ENCODE measurements at places on chromosomes 7 and 10.

GRCh38 chr10:69051303-69051702, 36.6 kb upstream of the SRGN start:
- DNase-seq: no peak

GRCh38 chr10:13787015-13787421, 200.3 kb downstream of the PRPF18 start:
- DNase-seq: no peak

GRCh38 chr7:129845178-129845971, 107.4 kb downstream of the UBE2H start:
- no peak for DNase-seq

- DNase-seq: no peak
Observed at GRCh38 chr7:44216521-44217222, 15.9 kb downstream of the YKT6 start.

DNA sequence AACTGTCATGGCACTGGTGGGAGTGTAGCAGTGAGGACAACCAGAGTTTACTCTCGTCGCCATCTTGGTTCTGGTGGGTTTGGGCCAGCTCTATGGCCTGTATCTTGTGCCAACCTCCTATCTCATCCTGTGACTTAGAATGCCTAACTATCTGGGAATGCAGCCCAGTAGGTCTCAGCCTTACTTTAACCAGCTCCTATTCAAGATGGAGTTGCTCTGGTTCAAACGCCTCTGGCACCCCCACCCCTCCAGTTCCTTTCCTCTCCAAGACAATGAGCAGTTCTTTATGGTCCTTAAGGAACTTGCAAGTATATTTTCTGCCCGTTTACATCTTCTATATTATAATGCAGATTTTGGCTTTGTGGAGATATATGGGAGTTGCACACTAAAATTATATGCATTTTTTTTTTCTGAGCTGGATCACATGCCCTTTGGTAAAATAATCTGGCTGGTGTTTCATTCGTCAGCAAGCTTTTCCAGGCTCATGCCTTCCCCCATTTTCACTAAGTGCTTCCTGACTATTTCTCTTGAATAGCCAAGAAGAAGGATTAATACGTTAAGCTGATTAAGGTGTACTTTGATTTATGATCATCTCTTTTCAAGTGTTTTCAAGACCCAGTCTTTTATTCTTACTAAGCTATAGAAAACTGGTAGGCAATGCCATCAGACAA, 11.2 kb upstream of the WIPF3 start:
- DNase-seq: peak; percentile 55

DNA sequence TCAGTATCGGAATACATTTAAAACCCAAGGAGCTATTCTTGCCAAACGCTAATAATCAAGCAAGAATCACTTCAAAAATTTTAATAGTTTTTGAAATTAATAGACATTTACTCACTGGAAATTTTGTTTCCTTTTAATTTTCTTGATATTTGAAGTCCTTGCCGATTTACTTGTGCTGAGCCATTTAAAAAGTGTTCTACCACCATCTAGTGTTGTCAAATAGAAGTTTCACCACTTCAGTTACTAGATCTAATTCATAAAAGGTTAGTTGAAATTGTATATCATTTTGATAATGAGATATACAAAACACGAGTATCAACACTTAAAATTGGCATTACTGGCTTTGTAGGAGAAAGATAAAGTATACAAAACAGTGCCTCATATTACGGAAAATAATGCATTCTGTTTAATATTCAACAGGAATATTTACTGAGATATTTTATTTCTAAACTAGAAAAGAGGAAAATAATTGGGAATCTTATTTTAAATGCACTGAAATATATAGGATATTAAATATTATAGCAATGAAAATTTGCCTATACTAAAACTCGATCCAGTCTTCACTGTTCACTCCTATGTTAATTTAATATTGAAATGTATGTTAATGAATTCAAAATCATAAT, 664.8 kb upstream of the SEMA3D start:
- DNase-seq: no peak

DNA sequence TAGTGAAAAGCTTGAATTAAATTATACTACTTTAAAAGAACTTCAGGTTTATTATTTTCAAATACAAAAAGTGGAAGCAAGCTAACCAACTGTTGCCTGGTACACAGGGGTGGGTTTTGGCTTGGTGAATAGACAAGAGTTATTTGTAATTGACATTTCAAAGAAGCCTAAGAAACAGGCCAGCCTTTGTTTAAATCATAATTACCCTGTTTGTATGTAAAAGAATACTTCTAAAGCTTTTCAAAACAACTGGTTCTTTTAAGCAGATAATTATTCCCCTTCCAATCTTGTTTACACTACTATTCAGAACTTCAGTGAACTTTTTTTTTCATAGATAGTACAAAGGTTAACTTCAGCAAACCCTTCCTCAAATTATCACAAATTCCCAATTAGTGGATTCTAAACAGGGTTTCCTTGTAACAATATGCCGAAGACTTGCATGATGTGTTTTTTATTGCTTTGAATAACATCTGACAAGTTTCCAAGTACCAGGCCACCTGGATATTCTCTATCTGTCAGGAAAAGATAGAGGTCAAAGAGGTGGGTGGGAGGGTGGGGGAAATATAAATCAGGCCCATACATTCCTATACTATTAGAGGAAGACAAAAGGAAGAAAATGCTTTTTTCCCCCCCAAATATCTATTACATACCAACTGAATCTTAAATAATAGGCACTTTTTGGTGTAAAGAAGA, 20.4 kb downstream of the SSMEM1 start:
- DNase-seq: no peak

DNA sequence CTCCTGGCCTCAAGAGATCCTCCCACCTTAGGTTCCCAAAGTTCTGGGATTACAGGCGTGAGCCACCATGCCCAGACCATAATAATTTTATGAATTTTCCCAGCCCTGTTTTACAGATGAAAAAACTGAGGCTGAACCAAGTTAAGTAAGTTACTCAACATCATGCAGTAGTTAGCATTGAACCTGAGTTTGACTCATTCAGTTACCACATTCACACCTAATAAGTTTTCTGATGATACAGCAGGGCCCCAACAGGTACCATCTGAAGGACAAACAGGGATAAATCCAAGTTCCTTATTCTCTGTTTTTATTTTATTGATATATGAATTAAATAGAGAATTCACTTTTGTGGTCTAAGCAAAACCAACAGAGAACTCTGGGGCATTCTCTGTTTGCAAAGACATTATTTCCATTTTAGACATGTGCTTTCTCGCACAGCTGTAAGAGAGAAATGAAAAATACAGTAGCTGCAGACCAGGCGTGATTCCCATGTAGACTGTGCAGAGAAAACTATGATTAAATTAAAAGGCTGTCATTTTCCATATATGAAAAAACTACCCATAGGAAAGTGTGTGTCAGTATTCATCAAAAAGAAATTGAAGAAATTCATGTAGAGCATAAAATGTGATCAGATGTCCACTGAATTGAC, 26.6 kb downstream of the APBB1IP start:
- DNase-seq: no peak

DNA sequence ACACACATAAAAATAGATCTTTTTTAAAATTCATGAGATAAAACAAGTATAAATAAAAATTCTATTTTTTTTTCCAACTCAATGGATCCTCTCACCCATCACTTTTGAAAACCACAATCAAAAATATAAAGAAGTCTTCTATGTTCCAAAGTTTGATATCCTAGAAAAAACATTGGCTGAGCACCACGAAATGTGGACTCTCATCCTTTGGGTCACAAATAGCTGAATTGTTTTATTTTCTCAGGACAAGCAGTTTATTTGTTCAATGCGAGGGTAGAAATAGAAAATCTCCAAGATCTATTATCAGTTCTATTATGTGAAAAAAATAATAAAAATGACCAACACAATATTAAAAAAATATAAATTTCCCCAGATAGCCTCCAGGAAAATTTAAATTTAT, 310.5 kb upstream of the DGKB start:
- no peak for DNase-seq

- peak; percentile 38 for DNase-seq
Observed at GRCh38 chr7:6637544-6638229, 569 bp downstream of the ZNF316 start.
